Fibroblast of the aortic adventitia (primary cell): ENCODE measurements at places on chromosomes 2 and 18. TPM values are rescaled to one million over a fixed set of nuclear protein-coding genes. Genes with fewer than 3 reads are reported as not detected.

GRCh38 chr18:27656167-27656778 is 471.2 kb upstream of the CHST9 start:
- no peak for DNase-seq

- no peak for DNase-seq
These were observed 86.7 kb upstream of the UBE2E3 start for GRCh38 chr2:180893752-180894151.

DNA sequence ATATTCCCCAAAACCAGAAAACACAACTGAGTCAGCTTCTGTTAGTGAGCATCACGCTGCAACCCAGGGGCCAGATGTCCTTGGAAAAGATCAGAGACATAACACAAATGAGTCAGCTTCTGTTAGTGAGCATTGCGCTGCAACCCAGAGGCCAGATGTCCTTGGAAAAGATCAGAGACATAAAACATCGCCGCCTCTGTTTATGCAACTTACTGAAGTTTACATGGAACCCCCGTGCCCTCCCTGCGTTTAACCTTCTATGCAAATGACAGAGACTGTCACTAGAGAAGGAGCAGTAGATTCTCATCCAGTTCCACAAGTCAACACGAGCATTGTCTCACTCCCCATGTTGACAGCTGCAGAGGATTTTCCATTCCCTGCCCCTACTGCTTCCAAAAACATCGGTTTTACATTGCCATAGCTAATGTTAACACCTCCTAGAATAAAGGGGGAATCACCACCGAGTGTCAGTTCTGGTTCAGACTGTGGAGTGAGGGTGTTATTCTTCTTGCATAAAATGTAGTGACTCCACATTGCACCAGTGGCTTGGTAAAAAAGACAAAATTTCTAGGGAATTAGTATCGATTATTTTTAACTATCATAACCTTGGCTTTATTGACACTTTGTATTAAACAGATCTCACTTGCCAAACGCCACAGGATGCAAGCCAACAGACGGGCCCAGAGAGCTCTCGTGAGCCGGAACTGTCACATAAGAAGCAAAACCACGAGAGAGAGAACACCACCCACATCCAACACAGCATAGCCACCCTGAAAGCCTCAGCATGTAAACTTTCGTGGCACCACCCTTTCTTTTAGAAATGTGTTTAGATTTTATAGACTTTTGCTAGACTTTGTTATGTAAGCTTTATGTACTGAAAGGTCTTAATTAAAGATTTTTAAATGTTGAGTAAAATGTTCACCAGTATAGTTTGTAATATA is 87.7 kb downstream of the SH3YL1 start:
- no peak for DNase-seq

DNA sequence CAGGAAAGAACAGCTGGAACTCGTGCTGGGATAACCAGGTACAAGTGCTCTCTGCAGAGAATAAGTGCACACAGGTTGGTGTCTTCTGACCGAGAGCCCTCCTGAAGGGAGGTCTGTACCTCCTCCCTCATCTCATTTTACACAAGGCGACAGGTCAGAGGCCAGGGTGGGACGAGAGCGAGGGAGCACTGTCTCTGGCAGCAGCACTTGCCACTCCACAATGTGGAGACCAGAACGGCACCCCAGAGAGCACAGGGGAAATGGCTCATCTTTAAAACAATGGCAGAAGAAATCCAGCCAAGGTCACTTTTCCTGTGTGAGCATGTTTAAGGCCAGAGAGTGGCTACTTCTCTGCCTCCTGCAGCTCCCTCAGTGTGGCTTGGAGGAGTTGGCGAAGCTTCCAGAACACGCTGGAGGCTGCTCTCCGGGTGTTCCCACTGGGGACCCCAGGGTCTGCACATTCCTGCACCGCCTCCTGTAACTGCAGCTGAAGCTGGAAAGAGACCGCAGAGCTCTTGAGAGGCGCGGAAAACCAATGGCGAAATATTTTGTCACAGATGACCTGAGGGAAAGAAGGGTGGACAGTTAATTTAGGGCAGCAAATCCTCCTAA is 20.8 kb downstream of the DIPK1C start:
- DNase-seq: no peak

PARD3B gene
- total RNA-seq: 15.9 and 23.6 TPM in 2 replicates

ZNF397 gene
- 20.5 and 26.2 TPM in 2 replicates for total RNA-seq

GRCh38 chr2:157967856-157968255 is 91.7 kb upstream of the ACVR1 start:
- DNase-seq: no peak

- no peak for DNase-seq
These were observed 19.5 kb downstream of the TRAF3IP1 start for GRCh38 chr2:238339814-238340213.

DNA sequence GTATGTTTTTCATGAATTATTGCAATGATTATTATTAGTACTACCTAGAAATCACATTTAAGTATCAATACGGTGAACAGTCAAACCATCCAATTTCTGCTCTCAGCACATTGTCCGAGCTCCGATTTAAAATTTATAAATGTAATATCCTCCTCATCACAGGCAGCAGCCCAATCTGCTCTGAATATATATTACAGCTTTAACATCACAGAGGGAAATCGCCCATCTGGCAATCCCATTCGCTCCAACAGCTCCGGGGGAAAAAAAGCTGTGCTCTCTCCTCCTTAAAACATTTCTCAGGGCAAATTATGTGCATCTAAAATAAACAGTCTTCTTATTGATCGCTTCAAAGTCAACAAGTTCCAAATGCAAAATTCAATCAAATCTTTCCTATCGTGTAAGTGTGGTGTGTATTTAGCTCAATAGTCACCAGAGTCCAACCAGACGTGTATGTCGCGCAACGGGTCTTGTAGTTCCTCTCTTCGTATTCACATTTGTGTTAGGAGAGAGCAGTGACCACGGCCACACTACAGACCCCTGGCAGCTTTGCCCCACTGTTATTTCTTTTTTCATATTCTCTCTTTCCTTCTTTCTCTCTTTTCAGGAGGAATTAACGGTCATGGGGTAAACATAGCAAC is 2.4 kb downstream of the FIGN start:
- DNase-seq: peak; percentile 67

GRCh38 chr18:10851824-10852319 is 297.5 kb downstream of the PIEZO2 start:
- peak; percentile 85 for DNase-seq

- no peak for DNase-seq
These were observed 186.6 kb downstream of the MGAT5 start for GRCh38 chr2:134440336-134440909.

DNA sequence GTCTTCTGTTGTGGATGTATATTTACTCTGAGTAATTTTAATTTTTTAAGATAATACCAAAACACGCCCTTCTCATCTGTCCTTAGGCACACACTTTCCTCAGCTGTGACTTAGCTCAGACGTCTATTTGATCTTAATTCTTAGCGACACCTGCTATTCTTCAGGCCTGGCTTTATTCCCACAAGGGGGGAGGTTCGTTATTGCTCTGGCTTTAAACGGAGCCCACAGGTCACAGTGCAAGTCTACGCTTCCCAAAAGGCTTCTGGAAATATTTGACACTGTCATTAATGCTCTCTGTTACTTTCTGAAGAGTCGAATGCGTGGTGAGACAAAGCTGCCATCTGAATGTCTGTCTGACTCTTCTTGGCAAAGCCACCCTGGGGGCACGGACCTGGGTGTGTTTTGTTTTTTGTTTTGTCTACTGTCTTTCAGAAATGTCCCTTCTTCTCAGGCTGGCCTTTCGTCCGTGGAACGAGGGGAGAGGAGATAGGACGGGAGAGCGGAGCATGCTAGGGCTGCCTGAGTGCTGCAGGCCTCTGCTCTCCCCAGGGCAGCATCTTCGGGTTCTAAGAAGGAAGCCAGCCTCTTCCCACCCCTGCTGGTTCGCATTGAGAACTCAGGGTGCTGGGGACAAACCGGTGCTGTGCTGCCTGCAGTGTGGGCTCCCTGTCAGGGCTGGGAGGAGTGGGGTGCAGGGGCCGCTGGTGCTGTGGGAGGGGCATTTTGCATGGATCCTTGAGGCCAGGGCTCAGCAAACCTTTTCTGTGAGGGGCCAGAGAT is 61.9 kb downstream of the ASAP2 start:
- no peak for DNase-seq

DNA sequence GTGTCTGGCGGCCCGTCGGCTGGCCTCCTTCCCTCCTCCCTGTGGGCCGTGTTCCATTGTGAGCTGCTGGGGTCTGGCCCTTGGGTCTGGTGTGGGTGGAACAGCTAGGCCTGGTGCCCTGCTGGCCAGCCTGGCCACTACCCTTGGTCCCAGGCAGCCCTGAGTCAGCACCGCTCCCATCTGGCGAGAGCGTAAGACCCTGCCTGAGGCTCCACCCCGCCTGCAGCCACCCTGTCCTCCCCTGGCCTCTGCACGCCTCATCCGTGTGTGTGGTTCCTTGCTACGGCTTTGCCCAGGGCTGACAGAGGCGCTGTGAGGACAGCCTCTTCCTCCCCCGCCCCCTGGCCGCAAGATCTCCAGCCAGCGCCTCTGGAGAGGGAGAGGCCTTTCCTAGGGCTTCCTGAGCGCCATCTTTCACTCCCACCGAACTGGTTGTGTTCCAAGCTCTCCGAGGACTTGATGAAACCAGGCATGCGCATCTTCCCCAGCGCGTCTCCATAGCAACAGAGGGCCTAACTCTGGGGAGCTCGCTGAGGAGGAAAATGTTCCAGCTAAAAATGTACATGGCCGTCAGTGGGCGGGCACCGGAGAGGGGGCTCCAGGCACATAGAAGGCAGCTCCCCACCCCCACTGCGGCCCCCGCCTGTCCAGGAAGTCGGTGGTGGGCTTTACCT is 83.0 kb downstream of the STPG4 start:
- peak; percentile 97 for DNase-seq

- DNase-seq: no peak
These were observed 33.0 kb downstream of the PDK1 start for GRCh38 chr2:172588931-172589330.

ZBTB14 gene
- total RNA-seq: 17.4 and 35.8 TPM in 2 replicates

- no peak for DNase-seq
These were observed 47.5 kb downstream of the VSNL1 start for GRCh38 chr2:17588031-17588430.

DNA sequence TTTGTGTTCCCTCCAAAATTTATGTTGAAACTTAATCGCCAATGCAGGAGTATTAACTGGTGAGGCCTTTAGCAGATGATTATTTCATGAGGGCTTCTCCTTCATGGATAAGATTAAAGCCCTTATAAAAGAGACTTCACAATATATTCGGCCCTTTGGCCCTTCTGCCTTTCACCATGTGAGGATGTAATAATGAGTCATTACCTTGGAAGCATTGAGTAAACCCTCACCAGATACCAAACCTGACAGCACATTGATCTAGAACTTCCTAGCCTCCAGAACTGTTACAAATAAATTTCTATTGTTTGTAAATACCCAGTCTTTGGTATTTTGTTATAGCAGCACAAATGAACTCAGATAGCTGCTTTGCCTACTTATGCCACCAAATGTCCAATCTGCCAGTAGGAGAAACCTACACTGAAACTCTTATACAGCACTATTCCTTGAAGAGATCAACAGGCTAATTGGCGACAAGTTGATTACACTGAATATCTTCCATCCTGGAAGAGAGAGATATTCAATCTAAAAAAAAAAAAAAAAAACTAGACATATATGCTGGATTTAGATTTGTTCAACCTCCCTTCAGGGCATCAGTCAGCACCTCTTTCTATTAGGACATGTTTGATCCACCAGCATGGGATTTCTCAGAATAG is 125.9 kb upstream of the COL5A2 start:
- DNase-seq: peak; percentile 49

DNA sequence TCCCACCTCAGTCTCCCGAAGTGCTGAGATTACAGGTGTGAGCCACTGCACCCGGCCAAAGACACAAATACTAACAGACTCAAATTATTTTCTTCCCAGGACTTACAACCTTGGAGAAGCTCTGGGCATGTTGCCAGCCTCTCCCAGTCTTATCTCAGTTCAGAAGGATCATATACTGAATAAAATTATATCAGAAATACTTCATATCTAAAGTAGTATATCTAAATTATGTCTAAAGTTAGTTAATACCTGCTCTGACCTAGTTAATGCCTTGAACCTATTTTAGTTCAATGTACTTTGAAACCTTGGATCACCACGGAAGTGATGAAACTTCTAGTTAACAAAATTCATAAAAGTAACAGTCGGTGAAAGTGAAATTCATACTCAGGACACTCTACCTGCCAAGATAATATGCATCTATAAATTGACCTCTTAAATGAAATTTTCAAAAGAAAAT is 34.4 kb upstream of the CYBRD1 start:
- DNase-seq: peak; percentile 23

- peak; percentile 98 for DNase-seq
These were observed 96.9 kb upstream of the MSTN start for GRCh38 chr2:190159453-190159852.

- peak; percentile 9 for DNase-seq
These were observed 44.8 kb downstream of the RAB3GAP1 start for GRCh38 chr2:135096665-135097446.

NGEF gene
- total RNA-seq: 1.1 and 17.4 TPM in 2 replicates

TUBA4B gene
- total RNA-seq: not detected in 2 replicates

DNA sequence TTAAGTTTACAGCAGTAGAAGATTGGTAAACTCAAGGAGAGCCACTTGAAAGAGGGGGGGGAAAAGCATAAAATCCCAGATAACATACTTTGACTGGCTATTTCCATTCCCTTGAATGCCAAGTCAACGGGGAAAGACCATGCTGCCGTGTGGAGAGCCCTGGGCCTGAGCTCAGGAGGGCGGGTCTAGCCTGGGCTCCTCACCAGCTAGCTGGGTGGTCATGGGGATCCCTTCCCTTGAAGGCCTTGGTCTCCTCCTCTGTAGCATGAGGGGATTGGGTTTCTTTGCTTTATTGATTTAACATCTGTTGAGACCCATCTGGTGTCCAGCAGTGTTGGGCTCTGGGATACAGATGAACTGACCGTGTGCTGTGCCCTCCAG is 35.0 kb downstream of the TEX51 start:
- DNase-seq: no peak

DNA sequence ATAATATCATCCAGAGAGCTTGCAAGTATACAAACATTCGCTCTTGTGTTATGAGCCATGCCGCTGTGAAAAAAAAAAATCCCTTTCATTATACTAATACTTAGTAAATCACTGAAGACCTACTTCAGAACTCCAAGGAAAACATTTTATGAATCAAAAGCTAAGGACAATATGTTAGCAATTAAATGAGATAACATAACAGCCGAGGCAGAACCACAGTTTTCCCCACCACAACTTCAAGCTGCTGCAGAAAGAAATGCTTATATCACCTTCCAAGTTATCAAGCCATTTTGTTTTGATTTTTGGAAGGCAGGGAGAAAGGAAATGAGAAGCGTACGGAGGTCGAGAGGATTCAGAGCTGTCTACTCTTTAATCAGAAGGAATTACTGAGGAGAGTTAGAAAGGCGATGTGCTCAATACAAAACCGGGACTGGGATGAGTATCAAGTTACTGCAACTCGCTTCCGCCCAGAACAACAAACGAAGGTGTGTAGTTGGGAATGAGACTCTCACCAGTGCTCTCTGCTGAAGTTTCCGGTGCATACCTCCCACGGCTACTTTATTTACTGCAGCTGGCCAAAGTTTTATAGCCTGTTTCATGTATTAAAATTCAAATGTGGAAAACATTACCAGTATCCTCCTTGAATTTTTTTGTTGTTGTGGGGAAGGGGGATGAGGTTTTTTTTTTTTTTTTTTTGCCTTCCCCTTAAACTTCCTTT is 292.2 kb upstream of the CCDC68 start:
- DNase-seq: peak; percentile 67

ARID5A gene
- total RNA-seq: 7.8 and 8.3 TPM in 2 replicates

LAMA3 gene
- 5.1 and 15.7 TPM in 2 replicates for total RNA-seq

DYTN gene
- total RNA-seq: not detected in 2 replicates

- no peak for DNase-seq
These were observed 426.1 kb upstream of the FANCL start for GRCh38 chr2:58667137-58667774.

GRCh38 chr2:187577310-187577709 is 23.1 kb upstream of the TFPI start:
- no peak for DNase-seq

CCDC150 gene
- 4.0 and 19.7 TPM in 2 replicates for total RNA-seq
